Mesothelial cell of epicardium (in vitro differentiated cells): ENCODE measurements at places on chromosomes 3 and 15.

GRCh38 chr3:114449271-114450007 lies 155.6 kb downstream of the TIGIT start:
- DNase-seq: no peak

- DNase-seq: no peak
Observed at GRCh38 chr3:37667335-37667734, 194.3 kb upstream of the CTDSPL start.

DNA sequence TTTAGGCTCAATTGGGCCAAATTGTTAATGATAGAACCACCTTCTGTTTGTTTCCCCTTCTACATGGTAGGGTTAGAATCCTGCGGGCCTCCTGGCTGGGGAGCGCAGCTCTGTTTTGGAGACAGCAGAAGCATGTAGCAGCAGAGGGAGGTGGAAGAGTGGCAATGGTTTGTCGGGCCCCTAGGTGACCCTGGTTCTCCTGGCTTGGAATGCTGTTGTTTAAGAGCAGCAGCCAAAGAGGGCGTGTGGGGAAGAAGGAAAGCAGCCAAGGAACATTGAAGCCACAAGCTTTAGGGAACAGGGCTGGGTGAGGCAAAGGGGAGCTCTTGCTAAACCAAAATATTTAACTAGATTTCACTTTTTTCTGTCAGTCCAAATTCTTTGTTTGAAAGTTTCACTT lies 213.7 kb upstream of the NR2E3 start:
- no peak for DNase-seq

- no peak for DNase-seq
Observed at GRCh38 chr15:37099319-37100108, 835 bp downstream of the MEIS2 start.
